Stimulated activated CD4-positive, alpha-beta T cell treated with anti-CD3 and anti-CD28 coated beads, Interleukin-2, amount 100 ng/mL, for 24 hours (primary cell): ENCODE measurements at places on chromosomes 16 and 17.

GRCh38 chr17:38550661-38551060, 55.1 kb downstream of the SRCIN1 start:
- no peak for DNase-seq

DNA sequence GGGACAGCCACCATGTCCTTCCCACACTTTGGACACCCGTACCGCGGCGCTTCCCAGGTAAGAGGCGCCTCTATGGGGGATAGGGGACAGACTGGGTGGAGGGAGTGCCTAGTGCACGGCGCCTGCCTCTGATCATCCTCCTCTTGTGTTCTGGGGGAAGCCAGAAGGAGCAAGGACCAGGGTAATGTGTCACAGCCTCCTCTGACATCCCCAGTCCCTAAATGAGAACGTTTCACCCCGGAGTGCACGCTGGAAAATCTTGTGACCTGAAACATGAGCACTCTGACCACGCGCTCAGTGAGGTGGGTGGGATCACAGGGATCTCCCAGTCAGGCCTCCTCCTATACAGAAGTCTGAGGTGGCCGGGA, 1.1 kb downstream of the IRX6 start:
- DNase-seq: no peak

DNA sequence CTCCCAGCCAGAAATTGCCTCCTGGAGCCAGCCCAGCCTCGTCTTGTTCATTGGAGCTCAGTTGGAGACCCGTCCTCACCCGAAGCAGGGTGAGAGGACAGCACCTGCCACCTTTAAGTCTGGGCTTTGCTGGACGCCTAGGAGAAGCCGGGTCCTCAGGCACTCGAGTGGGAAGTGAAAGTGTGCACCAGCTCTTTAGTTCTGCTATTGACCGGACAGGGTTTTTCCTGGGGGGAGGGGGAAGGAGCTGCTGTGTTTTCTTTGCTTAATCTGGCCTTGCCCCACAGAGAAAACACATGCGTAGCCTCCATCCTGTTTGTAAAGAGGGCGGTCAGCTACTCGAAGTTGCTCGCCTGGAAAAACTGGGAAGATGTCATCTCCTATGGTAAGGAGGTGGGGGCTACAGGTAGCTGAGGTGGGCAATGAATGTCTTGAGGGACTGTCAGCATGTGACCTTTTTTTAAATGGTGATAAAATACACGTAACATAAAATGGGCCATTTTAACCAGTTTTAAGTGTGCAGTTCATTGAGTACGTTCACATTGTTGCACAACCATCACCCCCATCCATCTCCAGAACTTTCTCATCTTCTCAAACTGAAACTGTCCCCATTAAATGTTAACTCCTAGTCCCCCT, 34.4 kb downstream of the CMIP start:
- DNase-seq: no peak

GRCh38 chr17:42305543-42306384, 17.5 kb downstream of the STAT5A start:
- DNase-seq: no peak

DNA sequence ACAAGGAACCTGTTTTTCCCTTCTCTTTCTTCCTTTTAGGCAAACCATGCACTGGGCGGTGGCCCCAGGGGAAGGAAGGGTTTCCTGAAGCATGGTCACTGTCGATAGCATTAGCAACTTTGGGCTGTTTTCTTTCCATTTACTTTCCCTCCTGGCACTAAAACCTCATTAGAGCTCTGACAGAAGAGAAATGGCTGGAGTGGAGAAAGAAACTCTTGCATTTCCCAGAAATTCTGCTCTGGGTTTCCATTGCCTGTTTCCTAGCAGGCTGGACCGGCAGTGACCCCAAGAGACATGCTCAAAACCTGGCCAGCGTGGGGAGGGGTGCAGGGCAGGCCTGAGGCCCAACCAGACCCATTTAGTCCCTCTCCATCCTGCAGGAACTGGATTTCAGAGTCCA, 230.7 kb upstream of the CCL2 start:
- no peak for DNase-seq

GRCh38 chr16:11736903-11737302, 5.8 kb downstream of the TXNDC11 start:
- DNase-seq: no peak

DNA sequence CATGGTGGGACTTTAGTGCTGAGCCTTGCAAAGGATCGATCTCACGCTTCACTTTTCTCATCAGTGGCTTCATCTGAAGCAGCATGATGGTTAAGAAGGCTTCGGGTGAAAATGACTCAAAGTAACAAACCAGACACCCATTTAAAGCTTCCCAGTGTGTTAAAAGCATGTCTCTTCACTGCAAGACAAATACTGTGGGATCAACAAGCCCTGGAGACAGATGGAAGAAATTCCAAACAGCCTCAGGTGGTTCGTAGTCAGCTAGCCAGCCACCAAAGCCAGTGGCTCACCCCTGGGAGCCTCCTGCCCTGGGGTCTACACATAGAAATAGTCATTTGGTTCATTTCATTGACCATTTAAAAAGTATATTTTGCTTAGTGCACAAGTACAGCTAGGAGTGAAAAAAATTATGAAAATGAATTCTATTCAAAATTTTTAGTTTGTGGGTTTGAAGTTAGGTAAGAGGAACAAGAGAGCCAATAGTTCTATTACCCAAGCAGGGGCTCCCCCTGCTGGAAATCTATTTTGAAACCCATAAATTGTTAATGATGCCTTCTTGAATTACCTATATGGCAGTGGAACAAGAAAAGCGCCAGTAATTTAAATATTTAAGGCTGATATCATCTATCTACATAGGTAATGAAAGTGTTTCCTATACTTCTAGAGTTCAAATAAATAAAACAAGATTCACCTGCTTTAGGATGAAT, 51.6 kb downstream of the PMP22 start:
- DNase-seq: no peak

DNA sequence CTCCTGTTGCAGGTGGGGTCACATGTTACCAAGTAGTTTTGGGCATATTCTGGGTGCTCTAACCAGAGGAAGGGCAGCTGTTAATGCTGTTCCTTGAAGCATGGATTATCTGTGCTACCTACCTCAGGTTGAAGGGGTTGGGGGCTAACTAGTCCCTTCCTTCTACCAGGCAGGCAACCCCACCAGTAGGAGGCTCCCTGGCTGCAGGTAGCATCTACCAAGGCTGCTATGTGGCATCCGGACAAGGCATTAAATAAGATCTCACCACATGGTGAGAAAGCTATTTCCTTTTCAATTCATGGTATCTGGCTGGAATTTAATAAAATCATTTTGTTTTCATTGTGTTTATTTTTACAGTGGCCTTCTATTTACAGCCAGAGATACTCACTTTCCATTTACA, 62.5 kb downstream of the CACNG3 start:
- DNase-seq: no peak

DNA sequence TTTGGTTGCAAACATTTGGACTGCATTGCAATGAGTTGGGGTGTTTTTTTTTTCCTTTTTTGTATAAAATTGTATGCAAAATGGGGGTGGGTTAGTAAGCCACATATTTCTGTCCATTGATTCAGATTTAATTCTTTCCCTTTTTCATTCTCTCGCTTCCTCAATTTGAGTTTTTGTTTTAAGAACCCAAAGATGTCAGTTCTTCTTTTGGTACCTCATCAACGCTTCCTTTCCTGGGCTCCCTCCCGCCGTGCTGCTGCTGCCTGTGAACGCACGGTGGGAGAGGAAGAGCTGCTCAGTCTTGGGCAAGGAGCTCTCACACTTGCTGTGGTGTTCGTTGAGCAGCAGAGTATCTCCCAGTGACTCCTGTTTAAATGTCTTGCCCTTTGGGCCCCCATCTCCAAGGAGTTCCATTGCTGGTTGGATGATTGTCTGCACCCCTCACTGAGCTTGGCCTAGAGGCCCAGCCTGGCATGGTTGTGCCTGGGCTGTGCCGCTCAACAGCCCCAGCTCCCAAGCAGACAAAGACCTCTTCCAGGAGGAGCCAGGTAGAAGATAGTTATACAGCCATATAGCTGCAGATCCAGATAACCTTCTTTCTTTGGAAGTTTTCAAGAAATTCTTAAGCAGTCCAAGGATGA, 13.6 kb downstream of the UBFD1 start:
- no peak for DNase-seq

GRCh38 chr17:74992223-74992622, 4.8 kb downstream of the CDR2L start:
- no peak for DNase-seq

DNA sequence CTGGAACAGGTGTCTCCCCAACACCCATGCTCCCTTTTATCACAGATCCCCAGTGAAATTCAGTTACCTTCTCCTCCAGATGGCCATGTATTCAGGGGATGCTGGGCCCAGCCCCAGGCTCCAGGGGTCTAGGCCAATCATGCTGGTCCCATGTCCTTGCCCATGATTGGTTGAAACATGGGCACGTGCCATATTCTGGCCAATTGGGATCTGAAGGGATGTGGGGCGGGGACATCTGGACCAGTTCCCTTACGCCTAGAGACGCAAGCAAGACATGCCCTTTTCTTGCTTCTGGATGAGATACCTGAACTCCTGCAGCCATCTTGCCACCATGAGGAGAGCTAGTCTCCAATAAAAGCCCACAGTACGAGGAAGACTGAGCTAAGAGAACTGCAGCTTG, 31.0 kb upstream of the ST6GALNAC1 start:
- DNase-seq: no peak

DNA sequence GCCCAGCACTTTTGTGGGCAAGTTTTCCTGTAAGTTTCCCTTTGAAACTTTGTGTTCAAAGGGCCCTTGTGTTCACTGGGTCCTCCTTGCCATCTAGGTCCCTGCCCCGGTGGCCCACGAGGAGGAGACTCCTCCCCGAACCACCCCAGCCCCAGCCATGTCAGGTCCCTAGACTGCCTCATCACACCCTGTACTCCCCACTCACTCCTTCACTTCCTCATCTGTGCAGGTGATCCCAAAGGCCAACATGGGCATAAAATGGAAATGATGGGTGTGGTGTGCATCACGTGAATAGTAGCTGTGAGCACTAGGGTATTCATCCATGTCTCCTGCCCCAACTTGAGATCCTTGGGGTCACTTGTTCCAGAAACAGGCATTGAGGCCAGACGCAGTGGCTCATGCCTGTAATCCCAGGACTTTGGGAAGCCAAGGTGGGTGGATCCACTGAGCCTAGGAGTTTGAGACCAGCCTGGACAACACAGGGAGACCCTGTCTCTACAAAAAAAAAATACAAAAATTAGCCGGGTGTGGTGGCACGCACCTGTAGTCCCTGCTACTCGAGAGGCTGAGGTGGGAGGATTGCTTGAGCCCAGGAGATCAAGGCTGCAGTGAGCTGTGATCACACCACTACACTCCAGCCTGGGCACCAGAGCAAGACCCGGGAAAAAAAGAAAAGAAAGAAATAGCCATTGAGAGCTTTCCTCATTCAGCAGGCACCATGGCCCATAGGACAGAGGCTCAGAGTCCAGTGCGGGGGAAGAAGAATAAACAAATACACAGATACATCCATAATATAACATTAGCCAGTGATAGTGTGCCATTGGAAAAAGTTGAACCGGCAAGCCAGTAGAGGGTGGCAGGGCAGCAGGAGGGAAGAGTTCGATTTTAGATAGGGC, 74.5 kb downstream of the KATNIP start:
- no peak for DNase-seq

- no peak for DNase-seq
These were observed 160.3 kb downstream of the NTN1 start for GRCh38 chr17:9181640-9182039.

DNA sequence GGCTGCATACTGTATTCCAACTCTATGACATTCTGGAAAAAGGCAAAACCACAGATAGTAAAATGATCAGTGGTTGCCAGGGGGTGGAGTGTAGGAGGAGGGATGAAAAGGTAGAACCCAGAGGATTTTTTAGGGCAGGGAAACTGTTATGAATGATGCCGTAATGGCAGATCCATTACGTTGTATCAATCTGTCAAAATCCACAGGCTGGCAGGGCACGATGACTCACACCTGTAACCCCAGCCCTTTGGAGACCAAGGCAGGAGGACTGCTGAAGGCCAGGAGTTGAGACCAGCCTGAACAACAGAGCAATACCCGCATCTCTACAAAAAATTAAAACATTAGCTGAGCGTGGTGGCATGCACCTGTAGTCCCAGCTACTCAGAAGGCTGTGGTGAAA, 91.8 kb downstream of the RMI2 start:
- no peak for DNase-seq

GRCh38 chr16:89572073-89572484, 3.5 kb upstream of the CPNE7 start:
- no peak for DNase-seq

- no peak for DNase-seq
These were observed 2.3 kb upstream of the GRB2 start for GRCh38 chr17:75407655-75408352.

DNA sequence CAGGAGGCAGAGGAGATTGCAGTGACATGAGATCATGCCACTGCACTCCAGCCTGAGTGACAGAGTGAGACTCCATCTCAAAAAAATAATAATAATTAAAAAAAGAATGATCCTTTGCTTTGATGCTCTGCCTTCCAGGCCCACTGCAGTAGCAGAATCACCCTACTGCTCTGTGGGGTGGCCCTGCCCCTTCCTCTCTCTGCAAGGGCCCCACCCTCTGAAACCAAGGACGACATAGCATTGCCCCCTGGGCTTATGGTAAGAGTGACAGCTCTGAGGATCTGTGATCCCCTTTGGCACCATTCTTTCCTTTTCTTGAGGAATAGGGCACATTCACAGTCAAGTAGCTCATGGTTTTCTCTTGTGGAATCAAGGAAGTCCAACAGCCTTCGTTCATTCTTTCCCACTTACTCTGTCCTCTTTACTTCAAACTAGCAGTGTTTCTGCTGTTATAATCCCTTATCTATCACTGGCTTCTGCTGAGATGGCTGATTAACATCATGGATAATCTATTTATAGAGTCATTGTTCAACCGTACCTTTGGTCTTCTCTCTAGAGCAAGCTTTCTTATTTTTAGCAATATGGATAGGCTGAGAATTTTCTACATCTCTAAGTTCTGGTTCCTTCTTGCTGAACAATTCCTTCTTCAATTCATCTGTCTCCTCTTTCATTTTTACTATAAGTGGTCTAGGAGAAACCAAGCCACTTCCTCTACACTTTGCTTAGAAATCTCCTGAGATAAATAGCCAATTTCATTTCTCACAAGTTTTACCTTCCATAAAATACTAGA, 14.1 kb downstream of the RAD51C start:
- DNase-seq: no peak

DNA sequence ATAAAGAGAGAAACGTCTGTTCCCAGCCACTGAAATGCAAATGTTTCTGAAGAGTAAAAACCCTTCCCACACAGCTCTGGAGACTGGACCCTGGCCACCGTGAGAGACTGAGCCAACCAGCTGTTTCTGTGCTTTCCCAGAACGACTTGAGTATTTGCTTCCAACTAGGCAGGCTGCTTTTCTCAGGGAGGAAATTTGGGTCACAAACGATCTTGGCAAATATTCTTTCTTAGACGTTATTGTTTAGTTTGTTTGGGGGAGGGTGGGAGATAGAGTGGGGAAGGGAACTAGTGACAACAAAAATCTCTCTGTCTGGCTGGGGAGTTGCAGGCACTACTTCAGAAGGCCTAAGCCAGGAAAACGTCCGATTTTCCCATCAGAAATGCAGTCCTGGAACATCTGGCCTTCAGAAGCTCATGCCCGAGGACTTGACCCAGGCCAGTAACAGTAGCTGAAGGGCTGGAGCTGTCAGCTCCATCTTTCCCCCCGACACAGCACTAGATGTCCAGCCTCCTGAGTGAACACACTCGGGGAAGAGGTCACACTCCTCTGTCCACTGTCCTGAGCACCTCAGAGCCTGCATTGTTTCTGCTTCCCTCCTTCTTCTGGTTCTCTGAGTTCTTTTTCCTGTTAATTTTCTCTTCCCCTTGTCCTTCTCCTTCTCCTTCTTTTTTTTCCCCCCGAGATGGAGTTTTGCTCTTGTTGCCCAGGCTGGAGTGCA, 4.0 kb downstream of the CCDC92B start:
- DNase-seq: no peak

GRCh38 chr17:1583556-1583955, 21.0 kb upstream of the PITPNA start:
- no peak for DNase-seq
